HT1080 (cell line): ENCODE measurements at places on chromosomes 12 and 14. TPM values are rescaled to one million over a fixed set of nuclear protein-coding genes. Genes with fewer than 3 reads are reported as not detected.

DNA sequence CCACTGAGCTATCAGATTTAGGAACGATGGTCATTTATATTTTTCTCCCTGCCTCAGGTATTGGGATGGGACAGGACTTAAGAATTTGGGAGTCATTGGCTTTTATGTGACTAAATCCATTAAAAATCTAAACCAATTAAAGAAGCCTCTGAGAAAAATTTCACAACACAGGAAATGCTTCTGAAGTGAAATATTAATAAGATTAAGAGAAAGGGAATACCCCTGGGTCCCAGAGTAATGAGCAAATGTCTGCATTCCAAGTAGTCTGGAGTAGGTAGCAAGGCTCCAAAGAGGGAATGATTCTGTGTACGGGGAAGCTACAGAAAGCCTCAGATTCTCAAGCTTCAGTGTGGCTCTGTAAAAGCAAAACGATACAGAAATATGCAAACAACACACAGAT lies 707 bp upstream of the MED6 start:
- DNase-seq: no peak

DNA sequence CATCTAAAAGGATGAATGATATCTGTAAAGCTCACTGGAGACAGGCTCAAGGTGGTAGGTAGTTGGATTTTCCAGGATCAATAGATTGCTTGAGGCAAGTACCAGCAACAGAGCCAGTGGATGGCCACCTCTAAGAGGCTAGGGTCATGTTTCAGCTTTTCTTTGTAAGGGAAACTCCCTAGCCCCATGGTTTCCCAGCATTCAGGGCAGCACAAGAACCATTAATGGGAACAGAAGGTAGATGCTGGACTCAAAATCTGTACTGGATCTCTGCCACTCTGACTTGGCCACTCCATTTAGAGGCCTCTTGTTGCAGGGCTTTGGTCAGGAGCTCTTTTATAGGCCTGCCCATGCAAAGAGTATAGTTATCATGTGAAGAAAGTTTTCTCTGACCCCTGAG lies 76.1 kb upstream of the DYRK2 start:
- no peak for DNase-seq

GRCh38 chr12:112408621-112409020 lies 784 bp downstream of the RPL6 start:
- DNase-seq: peak; percentile 24

DNA sequence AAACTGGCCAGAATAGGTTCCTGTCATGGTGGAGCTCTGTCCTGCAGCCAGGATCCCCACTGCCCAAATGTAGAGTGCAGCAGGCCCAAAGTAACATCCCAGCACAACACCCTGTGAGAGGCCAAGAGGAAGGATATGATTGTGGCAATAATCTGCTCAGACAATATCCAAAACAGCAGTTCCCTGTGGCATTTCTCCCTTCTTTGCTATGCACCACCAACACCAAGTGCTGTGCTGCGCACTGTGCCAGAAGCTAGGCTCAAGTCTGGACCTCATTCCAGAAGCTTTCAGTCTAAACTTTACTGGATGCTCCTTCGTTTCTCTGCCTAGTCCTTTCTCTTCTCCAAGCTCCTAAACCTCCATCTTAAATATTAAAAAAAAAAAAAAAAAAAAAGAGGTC lies 33.4 kb downstream of the SLC11A2 start:
- no peak for DNase-seq

GRCh38 chr12:5996459-5996858 lies 51.4 kb upstream of the ANO2 start:
- no peak for DNase-seq

DNA sequence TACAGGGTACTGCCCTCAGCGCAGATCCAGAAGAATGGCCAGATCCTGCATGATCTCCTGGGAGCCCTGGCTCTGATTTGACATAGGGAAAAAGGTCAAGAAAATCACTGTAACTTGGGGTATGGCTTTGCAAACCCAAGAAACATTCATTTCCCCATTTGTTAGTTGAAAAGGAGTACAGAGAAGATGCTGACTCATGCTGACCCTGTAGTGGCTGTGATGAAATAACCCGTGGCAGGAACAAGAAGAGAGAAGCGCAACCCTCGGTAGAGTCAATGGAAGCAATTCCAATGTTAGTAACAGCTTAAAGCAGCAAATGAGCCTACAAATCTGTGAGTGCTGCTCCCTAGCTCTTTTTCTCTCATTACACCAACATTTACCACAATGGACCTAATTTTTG lies 281.6 kb upstream of the NPAS3 start:
- peak; percentile 64 for DNase-seq

- no peak for DNase-seq
Measured at GRCh38 chr14:74793506-74794155, 30.5 kb downstream of the YLPM1 start.

Gene RNASE7
- 0.43 TPM in 1 of 2 replicates, not detected in the other for total RNA-seq

Gene RPAP3
- total RNA-seq: 20.8 and 25.4 TPM in 2 replicates

Gene RERG
- total RNA-seq: not detected in 2 replicates

Gene IL26
- total RNA-seq: not detected in 2 replicates

Gene LMO3
- not detected in 2 replicates for total RNA-seq
